ENCODE measurements at places on chromosomes 3 and 15. TPM values are rescaled to one million over a fixed set of nuclear protein-coding genes. Genes with fewer than 3 reads are reported as not detected.

LRRIQ4 gene
- not detected for total RNA-seq

SEMA6D gene
- 2.9 TPM for total RNA-seq

SAXO2 gene
- total RNA-seq, result 0.71 TPM

POPDC2 gene
- total RNA-seq, result not detected

HTR3C gene
- not detected for total RNA-seq

GOLGA8H gene
- 0.18 TPM for total RNA-seq

LDHAL6B gene
- not detected for total RNA-seq

PRRT3 gene
- 2.0 TPM for total RNA-seq

AHSG gene
- total RNA-seq, result not detected

RPS17 gene
- 3,029 TPM for total RNA-seq

SCAP gene
- 52.6 TPM for total RNA-seq

SYNPR gene
- not detected for total RNA-seq

GFM1 gene
- total RNA-seq, result 30.7 TPM
